ENCODE measurements at places on chromosomes 2 and 18.

GRCh38 chr2:13056259-13056843 is 339.6 kb downstream of the TRIB2 start:
- no peak for DNase-seq

DNA sequence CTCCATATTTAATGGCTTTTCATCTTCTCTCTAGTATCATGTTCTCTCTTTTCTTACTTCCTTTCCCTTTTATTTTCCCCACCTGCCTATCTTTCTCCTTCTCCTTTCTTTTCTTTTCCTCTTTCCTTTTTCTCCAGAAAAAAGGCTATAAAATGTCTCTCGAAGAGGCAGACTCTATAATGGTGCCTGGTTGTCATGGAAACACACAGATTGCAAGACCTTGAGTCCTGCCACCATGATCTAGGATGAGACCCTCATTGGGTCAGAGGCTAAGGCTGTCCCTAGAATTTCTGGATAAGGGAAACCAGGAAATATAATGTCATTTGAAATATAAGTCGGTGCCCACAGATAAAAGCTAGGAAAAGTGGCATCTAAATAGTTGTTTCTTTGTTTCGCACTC is 36.5 kb upstream of the LHCGR start:
- DNase-seq: no peak

- DNase-seq: no peak
Measured at GRCh38 chr2:10933700-10934225, 22.0 kb downstream of the KCNF1 start.

- no peak for DNase-seq
Measured at GRCh38 chr2:231922311-231923009, 3.7 kb downstream of the NPPC start.

DNA sequence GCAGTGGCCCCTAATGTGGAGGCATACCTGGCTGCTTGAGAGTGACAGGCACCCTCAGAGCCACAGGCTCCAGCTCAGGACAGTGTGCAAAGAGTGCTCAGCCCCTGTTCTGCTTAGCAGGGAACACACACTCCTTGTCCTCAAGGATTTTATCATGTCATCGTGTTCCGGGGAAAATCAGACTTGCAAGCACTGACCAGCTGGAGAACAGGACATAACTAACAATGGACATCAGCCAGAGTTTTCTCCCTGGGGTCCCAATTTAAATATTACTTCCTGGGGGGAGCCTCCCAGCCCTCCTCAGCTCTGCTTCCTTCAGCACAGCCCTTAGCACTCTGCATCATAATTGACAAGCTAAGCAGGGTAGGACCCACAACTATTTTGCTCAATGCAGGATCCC is 175.4 kb upstream of the ACAA2 start:
- no peak for DNase-seq

DNA sequence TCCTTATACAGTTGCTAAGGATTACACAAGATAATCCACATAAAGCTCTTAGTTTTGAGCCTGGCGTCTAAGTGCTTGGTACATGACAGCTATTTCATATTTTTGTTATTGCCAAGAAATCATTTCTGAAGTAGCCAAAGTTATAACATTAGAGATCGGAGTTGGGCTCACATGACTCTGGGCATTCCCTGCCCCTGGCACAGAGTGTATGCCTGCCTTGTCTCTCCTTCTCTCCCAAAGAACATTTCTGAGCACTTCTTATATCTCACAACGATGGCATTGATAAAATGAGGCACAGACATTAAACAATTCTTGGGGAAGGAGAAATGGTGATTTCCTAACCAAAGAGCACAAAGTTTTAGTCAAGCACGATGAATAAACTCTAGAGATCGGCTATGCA is 87.7 kb upstream of the DDX18 start:
- DNase-seq: no peak

- no peak for DNase-seq
Measured at GRCh38 chr2:60447943-60448342, 105.5 kb downstream of the BCL11A start.

DNA sequence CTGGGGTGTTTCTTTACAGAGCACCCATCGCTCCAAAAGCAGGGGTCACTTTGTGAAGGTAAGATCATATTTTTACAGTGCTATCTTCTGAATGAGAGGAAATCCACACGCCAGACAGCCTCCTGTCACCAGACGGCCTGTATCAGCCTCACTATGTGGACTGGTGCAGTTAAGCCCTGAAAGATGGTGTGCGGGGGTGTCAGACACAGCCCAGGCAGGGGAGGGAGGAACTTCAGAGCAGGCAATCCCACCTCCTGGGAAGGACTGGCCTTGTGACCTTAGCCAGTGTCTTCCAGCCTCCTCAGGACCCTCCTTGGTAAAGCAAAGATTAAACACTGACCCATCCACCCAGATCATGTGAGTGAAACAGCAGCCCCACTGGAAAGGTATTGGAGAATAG is 249.4 kb upstream of the CTAGE1 start:
- DNase-seq: no peak

DNA sequence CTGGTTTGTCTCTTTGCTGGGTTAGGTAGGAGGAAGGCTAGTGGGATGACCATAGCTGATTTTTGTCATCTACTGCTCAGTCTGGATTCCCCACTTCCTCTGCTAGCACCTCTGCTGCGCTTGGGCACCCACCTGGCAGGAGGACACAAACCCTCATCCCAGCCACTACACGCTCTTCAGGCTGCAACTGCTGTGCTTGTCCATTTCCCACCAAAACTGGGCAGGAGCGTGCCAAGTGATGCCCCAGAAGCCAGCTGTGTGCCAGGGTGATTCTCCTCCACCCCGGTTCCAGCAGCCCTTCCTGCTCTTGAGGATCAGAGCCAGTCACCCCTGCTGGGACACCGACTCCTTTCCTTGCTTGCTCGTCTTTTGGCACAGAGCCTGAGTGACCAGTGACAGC is 15.7 kb upstream of the PER2 start:
- DNase-seq: no peak

DNA sequence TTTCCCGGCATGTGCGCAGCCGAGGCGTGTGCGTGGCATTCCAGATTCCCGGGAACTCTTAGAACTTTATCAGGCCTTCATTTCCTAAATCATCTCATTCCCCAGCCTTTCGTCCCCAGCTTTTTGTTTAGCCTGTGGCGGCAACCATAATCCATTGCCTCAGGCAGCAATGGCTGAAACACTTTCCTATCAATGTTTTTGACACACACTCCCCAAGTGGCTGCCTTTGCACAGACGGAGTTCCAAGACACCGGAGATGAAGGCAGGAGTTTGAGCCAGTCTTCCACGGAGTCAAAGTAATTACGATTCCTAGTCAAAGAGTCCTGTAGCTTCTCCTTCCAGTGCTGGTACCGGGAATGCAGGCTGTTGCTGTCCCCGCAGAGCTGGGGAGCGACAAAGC is 64.8 kb downstream of the KCNG2 start:
- no peak for DNase-seq

DNA sequence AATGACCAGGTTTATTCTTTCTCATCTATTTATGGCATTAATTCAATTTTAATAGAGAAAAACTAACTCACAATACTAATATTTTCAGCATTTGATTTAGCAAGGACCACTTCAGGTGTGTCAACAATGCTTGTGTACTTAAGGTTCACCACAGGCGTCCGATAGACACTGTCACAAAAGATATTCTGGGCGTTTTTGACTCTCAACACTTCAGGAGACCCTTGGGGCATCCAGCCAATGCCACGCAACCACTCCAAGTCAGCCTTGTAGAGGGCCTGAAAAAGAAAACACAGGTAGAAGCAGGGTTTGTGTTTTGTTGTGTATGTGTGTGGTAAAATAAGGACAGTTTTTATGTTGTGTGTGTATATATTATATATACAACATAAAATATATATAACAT is 158.2 kb downstream of the NEB start:
- DNase-seq: no peak

DNA sequence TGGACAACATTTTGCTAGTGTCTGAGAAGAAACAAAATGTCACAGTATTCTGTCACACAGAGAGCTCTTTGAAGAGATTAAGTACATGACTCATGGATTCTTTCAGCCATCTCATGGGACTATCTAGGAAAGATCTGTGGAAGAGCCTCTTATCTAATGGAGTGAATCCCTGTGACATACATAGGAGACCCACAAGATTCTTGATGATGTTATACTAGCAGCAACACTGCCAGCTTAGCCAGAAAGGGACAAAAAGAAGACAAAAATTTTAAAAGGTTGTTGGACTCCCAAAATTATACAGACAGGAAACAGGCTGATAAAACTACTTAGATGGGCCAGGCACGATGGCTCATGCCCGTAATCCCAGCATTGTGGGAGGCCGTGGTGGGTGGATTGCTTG is 143.3 kb upstream of the MGAT5 start:
- no peak for DNase-seq

DNA sequence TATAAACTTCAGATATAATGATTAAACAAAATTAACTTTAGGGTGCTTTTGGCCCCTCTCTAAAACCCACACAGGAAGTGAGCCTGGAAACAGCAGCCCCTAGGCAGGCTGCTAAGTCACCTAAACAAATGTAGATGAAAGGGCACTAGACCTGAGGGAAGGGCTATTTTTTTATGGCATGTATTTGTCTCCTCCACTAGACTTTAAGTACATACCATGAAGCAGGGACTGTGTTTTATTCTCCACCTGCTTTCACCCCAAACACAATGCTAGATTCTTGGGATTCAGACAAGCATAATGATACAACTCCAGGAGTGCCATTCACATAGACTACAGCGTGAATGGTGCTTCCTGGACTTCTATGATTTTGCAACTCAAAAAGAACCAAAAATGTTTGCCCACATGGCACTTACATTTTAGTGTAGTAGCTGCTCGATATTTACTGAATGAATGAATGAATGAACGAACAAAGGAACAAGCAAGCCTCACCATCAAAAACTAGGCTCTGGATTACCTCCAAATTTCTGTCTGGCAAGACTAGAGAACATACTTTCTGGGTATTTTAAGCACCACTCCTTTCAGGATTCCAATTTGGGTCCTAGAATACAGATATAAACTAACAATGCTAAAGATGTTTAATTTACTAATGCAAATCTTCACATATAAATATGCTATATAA is 10.1 kb downstream of the ATAD2B start:
- no peak for DNase-seq

DNA sequence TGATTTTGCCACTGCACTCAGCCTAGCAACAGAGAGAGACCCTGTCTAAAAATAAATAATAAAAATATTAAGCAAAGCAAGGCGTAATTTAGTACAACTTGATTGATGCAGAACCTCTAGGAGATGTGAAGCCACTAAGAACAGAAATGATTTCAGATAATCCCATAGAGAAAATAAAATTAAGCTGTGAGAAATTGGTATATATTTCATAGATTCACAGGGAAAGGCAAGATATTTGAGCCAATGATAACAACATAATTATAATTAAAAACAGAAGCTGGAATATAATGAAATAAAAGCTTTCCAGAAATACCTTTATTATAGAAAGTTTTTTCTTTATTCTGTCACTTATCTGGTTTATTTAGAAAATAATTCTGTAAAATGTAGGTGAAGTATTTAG is 88.9 kb upstream of the GULP1 start:
- DNase-seq: no peak

DNA sequence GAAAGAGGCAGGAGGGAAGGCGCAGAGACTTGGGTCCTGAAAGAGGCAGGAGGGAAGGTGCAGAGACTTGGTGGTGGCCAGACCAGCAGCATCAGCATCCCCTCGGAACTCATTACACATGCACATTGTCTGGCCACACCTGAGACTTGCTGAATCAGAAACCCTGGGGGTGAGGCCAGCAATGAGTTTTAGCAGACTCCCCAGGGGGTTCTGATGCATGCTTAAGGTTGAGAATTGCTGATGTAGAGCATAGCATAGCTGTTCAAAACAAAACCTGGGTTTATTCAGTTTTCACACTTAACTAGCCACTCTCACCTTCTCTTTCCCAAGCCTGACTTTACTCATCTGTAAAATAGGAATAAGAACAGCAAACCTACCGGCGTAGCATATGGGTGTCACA is 122.9 kb downstream of the MRO start:
- DNase-seq: no peak

DNA sequence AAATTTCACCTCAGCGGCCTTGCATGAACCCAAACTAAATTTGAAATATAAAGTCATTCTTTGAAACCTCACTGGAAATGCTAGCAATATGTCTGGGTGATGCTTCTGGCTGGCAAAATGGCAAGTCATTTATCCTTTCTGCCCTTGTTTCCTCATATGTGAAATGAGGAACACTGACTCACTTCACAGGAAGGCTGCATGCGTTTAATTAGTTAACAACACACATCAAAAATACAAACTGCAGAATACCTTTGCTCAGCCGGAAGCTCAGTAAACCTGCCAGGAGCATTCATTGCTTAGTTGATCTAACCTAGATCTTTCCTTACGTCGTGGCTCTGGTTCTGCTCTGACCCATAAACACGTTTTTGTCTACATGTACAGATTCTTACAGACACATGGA is 214.2 kb upstream of the ACVR2A start:
- no peak for DNase-seq

DNA sequence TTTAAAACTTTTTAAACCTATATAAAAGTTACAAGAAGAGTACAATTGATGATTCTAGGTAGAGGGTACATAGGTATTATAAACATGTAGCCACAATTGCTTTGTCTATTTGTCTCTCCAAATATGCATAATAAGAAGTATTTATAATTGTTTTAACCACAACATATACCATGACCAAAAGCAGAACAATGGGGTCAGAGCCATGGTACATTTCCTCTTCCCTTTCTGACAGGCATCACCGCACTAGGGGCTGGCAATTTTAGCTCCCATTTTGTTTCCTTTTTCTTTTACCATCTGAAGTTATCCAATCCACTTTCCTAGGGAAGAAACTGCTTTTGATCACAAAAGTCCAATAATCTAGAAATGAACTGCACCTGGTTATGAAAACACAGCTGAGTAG is 49.3 kb downstream of the TMX3 start:
- DNase-seq: no peak

GRCh38 chr2:69638630-69639029 is 4.9 kb downstream of the AAK1 start:
- no peak for DNase-seq

DNA sequence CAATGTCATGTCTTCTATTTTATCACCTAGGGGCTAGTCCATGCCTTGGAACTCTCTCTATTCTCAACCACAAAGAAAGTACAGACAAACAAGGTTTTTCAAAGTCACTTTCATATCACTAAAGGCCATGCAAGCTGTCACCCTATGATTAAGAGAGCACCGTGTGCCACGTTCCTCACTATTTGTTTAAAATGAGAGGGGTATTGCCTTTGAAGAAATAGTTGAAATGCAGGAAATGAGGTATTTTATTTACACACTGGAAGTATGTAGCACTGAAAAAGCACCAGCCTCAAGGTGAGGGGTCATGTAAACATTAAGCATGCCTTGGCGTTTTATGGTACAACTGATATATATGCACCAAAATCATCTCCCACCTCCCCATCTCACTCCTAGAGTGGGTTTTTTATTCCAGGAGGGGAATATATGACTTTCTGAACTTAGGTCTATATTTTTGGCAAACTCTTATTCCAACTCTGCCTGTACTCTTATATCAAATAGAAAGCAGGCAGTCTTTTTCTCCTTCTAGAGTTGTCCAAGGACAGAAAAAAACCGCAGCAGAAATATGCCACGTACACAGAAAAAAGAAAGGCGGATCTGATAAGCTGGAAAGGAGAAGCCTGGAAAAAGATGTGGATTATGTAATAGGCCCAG is 53.5 kb downstream of the VSNL1 start:
- no peak for DNase-seq
